ENCODE measurements at places on chromosomes 11 and 22.

DNA sequence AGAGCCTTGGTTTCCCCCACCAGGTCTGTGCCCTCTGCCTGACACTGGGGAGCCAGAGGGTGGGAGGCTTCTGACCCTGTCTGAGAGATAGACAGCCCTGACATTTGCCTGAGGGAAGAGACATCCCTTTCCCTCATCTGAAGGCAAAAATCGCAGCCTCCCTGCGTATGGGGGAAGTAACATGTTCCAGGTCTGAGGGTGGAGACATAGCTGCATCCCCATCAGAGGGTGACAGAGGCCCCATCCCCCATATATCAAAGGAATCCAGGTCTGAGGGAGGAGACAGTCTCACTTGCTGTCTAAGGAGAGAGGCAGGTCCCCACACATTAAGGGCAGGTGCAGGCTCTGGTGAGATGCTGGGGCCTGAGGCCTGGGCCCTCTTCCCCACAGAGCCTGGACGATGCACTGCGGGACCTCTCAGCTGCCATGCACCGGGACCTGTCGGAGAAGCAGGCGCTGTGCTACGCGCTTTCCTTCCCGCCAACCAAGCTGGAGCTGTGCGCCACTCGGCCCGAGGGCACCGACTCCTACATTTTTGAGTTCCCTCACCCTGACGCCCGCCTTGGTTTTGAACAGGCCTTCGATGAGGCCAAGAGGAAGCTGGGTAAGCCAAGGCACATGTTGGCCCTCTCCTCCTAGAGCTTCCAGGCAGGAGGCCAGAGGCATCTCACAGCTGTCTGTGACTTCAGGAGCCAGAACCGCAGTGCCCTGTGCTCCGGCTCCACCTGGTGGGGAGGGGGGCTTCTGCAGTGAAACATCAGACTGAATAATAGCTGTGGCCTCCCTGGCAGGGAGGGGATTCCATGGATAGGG is 16.1 kb upstream of the RELT start:
- DNase-seq: no peak

- no peak for DNase-seq
Observed at GRCh38 chr22:24105631-24106030, 75.7 kb upstream of the SUSD2 start.

DNA sequence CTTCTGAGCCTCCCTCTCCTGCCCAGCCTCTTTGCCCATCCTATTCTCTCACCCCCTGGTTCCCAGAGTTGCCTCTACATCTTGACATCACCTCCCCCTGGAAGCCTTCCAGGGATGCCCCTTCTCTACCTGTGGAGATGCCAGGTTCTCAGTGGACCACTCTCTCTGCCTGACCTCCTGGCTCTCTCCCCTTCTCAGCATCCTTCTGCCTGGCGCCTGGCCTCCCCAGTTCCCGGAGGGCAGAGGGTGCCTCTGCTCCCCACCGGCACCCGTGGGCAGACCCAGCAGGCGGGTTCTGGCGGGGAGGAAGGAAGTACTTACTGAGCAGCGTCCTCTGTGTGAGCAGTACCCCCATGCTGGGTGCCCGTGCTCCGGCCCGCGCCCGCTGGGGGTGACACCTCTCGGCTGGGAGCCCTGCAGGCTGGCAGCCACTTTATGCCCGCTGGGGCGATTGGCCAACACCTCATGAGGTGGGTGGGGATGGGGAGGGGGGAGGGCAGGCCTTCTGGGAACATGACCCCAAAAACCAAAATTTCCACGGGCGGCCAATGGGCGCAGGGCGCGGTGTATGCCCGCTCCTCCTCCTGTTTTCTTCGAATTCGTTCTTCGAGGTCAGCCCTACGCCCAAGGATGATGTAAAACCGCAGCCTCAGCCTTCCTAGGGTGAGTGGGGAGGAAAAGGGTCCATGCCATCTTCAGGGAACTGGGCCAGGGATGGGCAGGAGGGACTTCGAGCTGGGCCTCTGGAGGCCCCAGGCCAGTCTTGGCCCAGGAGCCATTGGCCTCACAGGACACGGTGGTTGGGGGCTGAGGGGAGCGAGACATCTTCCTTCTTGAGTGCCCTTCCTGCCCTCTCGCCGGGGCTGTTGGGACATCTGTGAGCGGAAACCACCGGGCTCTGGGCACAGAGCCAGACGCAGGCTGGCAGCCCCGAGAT is at the start of gene OSM:
OSM (minus strand) TSS at position 407 of the 937 bp plus-strand sequence; CDS start at position 355, 52 bp downstream.
- DNase-seq: peak; percentile 62

DNA sequence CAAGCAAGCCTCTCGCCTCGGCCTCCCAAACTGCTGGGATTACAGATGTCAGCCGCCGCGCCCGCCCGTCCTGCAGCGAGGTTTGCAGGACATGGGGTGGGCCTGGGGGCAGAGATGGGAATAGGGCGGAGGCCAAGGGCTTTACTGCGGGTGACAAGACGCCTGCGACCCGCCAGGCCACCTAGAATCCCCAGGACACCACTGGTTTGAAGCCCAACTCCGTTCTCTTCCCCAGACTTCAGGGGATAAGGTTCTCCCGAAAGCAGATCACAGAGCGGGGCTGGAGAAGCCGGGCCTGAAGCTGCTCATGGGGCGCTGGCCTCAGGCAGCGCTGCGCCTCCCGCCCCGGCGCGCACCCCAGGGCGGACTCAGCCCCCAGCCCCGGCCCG is 354 bp downstream of the POLR2L start:
- DNase-seq: no peak

DNA sequence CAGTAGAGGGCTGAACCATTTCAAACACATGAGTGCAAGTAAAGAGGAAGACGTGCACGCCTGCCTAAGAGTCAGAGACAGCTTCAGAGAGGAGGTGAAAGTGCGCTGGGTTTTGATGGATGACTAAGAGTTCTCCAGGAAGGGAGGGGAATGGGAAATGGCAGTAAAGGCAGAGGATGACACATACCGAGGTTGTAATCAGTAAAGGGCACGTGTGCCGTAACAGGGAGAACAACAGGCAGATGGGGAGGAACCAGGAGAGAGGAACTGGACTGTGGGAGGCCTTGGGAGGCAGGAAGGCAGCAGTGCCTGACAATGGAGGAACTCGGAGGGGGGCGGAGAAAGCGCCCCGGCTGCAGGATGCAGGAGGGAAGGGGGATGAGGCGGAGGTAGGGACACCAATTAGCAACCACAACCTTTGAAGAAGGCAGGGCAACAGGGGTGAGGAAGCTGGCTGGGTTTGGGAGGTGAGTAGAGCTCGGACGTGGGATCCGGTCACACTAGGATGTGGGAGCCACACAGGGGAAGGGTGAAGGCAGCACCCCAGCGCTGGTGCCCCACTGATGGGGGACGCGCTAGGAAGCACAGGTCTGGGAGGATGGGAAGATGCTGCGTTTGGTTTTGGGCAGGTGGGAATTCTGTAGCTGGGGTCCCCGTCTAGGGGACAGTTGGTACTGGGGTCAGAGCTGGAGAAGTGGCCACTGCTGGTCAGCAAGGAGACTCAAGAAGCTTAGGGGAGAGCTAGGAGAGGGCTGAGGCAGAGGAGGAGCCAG is 67.4 kb downstream of the SCUBE1 start:
- no peak for DNase-seq

DNA sequence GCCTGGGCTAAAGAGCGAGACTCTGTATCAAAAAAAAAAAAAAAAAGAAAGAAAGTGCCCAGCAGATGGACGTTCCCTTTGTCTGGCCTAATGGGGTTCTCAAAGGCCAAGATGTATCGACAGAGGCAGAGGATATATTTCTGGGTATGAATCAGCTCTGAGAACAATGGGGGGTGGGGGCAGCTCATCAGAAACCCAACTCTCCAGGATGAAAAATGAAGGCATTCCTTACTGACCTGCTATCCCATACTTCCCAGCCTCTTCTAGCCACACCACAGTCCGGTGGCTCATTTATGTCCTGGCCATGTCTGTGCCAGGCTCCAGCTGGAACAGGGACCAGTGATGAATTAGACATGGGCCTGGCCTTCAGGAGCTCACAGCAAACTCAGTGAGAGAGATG is 15.2 kb upstream of the POLD3 start:
- no peak for DNase-seq

DNA sequence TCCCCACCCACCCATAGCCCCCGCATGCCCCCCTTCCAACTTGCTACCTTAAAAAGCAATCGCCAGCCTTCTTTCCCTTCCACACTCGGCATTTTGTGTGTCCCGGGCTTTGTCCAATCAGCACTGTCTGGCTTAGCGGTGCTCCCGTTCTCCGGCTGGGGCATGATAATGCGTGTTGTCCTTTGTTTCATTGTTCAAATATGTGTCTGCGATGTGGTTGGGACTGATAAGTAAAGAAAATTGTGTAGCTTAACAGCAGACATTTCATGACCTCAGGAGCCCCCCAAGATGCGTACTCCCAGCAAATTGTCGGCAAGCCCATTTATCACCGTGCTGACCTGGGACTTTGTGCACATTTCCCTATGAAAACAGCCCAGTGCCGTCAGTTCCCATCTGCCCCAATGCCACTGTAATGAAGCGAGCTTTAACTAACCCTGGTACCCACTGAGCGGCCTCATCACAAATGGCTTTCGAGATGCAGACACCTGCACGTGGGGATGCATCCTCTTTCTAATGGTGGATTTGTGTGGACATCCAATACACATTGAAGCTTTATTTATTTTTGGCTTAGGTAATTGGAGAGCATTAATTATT is 167.0 kb upstream of the E2F8 start:
- DNase-seq: no peak

GRCh38 chr11:77101043-77101537 is 1.6 kb upstream of the OMP start:
- DNase-seq: no peak

DNA sequence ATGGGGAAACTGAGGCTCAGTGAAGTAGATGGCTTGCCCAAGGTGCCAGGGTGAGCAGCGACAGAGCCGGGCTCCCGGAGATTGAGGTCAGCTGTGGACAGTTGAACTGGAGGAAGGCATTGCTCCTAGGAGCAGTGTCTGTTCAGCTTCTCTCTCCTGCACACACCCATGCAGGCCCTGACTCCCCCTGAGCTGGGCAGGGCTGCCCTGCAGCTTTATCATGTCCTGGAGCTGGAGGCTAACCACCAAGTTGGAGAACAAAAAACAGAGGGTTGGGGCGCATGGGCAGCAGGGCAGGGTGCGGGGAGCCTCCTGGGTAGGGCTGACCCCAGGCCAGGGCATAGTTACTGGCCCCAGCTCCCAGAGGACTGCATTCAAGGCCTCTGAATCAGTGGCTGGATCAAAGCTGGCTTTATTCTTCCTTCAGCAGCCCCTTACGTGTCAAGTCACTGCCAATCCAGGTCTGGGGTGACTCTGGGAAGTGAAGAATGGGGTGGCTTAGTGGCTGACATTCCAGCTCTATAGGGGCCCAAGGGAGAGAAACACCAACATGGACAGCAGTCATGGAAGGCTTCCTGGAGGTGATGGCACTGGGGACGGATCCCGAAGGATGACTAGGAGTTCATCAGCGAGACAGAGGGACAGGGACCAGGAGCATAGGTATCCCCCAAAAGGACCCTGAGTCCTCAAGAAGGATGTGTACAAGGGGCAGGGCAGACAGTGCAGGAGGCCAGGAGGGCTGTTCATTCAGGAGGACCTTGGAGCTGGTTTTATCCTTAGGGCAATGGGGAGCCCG is 83.8 kb downstream of the CACNA1I start:
- no peak for DNase-seq

DNA sequence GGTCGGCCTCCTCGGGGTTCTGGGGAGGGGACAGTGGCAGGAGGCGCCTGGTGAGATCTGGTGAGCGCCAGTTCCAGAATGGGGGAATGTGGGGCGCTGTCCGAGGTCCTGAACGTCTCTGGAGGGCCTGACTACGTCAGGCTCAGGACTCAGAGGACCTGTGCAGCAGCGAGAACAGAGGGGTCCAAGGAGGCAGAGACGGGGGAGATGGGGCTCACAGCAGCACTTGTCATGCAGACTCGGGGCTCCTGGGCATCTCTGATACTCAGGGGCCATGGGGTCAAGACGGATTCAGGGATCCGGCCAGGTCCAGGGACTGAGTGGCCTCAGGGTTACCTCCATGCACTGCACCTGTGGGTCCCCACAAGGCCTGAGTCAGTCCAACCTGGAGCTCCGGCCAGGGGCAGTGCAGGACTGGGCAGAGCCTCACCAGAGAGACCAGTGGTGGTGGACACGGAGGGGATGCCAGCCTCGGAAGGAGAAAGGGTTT is 92.2 kb downstream of the BRD1 start:
- DNase-seq: no peak

GRCh38 chr11:66151273-66151672 is 81.2 kb downstream of the PACS1 start:
- no peak for DNase-seq

- no peak for DNase-seq
Observed at GRCh38 chr11:134474942-134475341, 62.9 kb upstream of the B3GAT1 start.

DNA sequence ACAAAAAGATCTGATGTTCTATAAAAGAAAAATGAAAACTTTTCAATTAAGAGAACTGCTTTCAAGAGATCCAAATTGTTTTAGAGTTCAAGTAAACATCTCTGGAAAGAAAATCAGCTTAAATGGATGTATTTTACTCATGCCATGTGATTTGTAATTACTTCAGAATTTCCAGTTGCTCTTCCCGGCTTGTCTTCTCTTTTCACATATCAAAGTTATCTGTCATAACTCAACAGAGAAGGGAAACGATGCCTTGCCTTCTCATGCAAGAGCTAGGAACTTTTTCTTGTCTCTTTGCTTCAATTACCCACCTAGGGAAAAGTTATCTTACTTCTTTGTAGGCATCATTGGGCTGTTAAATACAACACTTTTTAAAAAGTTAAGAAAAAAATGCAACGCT is 255.2 kb upstream of the POU2AF2 start:
- DNase-seq: no peak

DNA sequence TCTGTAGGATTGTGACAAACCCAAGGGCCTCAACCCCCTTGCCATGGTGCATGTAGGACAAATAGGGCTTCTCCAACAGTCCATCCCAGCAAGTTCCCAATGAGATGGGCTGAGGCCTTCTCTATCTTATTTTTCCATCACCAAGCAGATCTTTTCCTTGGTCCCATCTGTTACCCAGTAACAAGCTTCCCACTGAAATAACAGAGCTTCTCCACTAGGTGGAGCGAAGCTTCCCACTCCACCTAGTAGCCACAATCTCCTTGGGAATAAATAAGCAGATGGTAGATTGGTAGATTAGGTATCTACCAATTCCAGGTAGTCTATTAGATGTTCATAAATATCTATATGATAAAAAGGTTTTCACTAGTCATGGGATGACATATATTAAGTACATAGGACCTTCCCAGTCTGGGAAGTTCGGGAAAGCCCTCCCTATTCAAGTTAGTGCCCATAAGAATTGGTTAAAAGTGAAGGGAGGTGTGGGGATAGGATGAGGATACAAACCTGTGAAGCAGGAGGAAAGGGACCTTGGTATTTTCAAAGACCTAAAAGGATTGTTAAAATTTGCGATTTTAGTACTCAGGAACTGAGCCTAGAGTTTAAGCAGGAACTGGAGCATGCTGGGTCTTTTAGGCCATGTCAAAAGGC is 5.9 kb upstream of the OR52L1 start:
- DNase-seq: no peak

GRCh38 chr22:20922141-20922751 is 5.0 kb downstream of the CRKL start:
- no peak for DNase-seq

GRCh38 chr11:118899706-118900360 is 16.1 kb downstream of the CXCR5 start:
- no peak for DNase-seq

GRCh38 chr11:30919389-30920152 is 333.4 kb upstream of the MPPED2 start:
- no peak for DNase-seq

Data from stimulated activated naive CD4-positive, alpha-beta T cell (primary cell).